NCI-H187 (cell line): ENCODE measurements at places on chromosomes 12 and 14.
A peak's percentile ranks its signal among the peaks of the same experiment; 100 is the strongest.

- no peak for DNase-seq
These were observed 16.2 kb upstream of the STON2 start for GRCh38 chr14:81416194-81416952.

DNA sequence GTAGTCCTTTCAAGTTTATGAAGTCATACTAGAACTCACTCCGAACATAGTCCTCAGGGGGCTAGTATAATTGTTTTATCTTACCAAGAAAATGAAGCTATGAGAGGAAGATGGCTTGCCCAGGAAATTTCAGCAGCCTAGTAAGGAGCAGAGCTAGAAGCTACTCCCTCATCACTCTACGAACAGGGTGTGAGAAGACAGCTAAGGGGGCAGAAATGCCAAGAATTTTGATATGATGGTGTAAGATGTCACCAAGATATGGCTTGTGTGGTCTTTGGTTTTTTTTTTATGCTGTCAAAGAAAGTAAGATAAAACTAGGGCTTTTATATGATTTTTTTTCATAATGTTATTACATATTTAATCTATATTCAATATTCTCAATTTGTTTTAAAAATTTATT lies 47.6 kb downstream of the PRICKLE1 start:
- DNase-seq, result no peak

DNA sequence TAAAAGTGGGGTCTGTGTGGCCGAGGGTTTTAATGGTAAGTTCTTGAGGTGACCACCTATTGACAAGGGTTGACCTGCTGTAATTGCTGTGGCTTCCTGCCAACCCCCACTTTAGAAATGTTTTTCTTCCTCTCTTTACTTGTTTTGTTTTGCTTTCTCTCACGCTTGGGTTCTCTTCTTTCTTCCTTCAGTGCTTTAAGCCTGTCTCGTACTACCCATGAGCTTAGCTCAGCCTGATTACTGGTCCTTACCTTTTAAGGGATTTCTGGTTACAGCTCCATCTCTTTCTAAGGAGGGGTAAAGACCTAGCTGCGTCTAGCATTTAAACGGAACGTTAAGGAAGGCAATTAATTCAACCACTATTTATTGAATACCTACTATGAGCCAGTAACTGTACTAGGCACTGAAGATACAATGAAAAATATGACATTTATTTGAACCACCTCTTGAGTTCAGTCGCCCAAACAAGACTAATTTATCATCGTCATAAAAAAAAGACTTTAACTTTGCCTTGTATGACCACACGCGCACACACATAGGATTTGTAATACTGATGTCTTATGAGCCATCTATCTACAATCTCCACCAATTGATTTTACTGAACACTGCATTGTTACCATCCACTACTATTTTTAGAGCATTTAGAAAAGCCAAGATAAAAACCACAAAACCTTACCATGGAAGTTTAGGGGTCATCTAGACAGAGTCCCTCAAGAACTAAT lies 888 bp upstream of the PPP1R12A start:
- no peak for DNase-seq

DNA sequence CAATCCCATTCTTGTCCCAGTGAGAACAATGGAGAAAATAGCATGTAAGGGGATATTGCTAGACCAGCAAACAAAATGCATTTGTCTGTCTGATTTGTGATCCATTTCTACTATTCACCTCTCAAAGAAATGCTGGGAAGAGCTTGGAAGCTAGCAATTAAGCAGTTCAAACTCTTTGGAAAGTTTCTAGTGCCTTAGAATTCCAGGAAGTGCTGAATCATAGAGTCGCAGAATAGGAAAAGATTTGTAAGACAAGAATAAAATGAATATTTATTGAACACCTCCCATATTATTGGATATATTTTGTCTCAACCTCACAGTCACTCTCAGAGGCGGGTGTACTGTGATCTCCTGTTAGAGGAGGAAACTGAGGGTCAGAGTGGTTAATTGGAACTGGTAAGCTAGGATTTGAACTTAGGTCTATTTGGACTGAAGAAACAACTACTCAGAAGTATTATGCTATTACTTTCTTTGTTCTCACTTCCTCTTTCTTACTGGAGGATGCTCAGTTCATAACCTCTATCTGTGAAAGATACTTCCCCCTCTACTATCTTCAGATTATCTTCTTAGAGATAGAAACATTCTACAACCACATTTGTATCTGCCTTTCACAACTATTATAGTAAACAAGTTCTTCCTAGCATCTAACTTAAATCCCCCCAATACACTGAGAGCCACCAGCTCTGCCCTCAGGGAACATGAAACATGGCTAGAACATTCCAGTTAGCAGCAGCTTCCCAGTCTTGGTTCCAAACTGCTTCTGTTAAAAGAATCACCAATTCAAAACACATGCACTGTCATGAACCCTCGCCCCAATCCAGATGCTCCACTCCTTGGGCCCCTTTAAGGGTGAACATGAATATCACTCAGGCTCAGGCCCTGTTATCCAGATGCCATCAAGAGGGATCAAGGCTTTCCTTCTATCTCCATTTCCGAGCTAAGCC lies 64.2 kb downstream of the DRAM1 start:
- DNase-seq, result no peak

GRCh38 chr14:55580470-55581341 lies 699 bp downstream of the KTN1 start:
- DNase-seq, result peak; percentile 31

- DNase-seq, result no peak
These were observed 217.0 kb downstream of the SYNE2 start for GRCh38 chr14:64069634-64070359.

DNA sequence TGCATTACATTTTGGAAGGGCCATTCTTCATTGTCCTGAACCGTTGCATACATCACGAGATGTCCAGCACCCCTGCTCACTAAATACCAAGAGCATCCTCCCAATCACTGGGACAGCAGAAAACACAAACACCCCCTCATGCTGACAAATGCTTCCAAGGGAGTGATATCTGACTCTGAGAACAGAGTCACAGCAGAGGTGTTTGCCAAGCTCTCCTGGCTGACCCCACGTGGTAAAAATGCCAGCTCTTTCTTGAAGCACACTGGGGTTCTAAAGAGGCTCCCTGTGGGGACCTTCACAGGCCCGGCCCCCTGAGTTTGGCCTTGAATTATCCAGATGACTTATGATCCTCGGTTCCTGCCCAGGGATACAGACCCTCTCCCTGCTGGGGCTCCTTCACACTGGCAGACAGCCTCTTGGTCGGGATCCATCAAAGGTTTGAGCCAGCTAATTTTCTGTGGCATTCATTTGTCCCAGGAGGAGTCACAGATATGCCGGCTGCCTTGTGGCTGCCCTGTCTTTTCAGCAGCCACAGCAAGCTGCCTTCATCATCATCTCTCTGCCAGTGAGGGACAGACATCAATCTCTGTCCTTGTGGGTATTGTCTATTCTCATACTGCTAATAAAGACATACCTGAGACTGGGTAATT lies 43.1 kb upstream of the PSMC1 start:
- no peak for DNase-seq
